ENCODE measurements at places on chromosomes 4 and X. TPM values are rescaled to one million over a fixed set of nuclear protein-coding genes. Genes with fewer than 3 reads are reported as not detected.

GRCh38 chrX:51144828-51145442 is 187.7 kb upstream of the NUDT10 start:
- DNase-seq = no peak

GRCh38 chr4:152635851-152636250 is 43.9 kb downstream of the TMEM154 start:
- DNase-seq = no peak

DNA sequence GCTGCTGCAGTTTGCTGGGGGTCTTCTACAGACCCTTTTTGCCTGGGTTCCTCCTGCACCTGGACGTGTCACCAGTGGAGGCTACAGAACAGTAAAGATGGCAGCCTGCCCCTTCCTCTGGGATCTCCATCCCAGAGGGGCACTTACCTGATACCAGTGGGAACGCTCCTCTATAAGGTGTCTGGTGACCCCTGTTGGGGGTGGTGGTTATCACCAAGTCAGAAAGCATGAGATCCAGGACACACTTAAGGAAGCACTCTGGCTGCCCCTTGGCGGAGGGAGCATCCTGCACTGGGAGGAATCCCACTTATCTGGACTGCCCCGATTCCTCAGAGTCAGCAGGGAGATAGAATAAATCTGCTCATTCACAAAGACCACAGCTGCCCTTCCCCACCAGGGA is 218.9 kb upstream of the GALNTL6 start:
- DNase-seq = no peak

DNA sequence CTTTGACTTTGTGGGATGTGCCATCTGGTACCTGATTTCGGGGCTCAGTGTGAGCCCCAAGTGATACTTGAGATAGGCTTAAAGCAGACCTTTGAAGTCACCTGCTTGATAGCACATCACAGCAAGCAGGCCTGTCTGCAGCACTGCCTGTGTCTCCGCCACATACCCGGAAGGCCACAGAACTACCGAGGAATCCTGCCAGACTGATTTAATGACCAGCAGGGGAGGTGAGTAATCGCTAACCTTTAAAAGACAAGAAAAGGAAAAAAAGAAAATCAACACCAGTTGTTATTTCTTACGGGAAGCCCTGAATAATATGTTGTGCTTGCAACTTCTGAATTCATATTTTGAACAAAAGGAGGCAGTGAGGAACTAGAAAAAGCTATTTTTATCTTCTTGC is 6.8 kb downstream of the PTCHD1 start:
- DNase-seq = no peak

- DNase-seq = no peak
Observed at GRCh38 chr4:129233691-129234090, 137.7 kb downstream of the C4orf33 start.

- DNase-seq = no peak
Observed at GRCh38 chrX:108323751-108324150, 114.5 kb downstream of the COL4A6 start.

- DNase-seq = no peak
Observed at GRCh38 chr4:140038031-140038533, 115.9 kb downstream of the MAML3 start.

- DNase-seq = no peak
Observed at GRCh38 chr4:93466446-93466845, 362.1 kb upstream of the ATOH1 start.

- DNase-seq = no peak
Observed at GRCh38 chr4:3436048-3436797, 5.5 kb upstream of the HGFAC start.

- no peak for DNase-seq
Observed at GRCh38 chr4:184368731-184369130, 105.6 kb downstream of the IRF2 start.

DNA sequence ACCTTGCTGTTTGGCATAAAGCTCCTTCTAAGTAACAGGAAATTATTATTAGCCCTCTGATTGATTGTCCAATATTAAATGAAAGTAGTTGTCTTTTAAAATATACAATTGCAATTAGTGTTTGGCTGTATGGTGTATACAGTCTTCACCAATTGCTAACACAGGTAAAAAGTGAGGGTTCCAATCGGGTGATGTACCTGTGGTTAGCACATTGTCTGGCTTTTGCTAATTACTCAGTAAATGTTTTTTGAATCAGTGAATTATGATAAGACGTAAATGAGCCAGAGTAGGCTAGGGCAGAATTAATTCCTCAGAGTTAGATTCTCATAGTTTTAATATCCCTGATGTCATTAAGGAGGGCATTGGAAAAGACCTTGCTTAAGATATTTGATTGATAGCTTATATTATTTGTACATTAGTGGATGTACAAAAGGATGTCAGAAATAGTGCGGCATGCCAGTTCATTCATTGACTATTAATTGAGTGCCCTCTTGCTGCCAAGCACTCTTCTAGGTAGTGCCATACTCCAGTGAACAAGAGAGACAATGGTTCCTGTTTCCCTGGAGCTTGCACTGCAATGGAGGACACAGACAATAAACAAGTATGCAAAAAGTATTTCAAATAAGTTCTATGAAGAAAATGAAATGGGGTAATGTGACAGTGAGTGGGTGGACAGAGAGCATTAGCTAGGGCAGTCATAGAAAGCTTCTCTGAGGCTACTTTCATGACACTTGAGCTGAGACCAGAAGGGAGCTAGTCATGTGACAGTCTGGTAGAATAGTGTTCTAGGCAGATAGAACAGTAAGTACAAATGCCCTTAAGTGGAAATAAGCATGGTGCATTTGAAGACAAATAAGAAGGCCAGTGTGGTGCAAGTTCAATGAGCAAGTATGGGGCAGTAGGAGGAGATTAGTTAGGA is 205.9 kb upstream of the CASK start:
- DNase-seq = no peak

- no peak for DNase-seq
Observed at GRCh38 chr4:77817304-77818072, 1.7 kb downstream of the CNOT6L start.

DNA sequence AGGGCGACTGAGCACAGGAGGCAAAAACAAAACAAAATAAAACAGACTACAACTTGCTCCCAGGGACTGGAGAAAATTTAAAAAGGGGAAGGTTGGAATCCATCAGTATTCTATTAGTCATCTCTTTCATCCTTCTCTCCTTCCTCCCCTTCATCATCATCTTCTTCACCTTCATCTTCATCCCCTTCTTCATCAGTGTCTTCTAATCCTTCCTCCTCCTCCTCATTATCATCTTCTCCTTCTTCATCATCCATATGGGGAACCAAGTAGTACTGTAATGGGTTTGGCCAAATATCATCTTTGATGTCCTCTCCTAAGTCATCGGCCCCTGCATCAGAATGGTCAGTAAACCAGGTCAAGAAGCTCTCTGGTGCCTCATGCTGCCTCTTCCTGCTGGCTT is 6.9 kb upstream of the MCUB start:
- no peak for DNase-seq

GRCh38 chr4:60259781-60260180 is 940.3 kb upstream of the ADGRL3 start:
- no peak for DNase-seq

DNA sequence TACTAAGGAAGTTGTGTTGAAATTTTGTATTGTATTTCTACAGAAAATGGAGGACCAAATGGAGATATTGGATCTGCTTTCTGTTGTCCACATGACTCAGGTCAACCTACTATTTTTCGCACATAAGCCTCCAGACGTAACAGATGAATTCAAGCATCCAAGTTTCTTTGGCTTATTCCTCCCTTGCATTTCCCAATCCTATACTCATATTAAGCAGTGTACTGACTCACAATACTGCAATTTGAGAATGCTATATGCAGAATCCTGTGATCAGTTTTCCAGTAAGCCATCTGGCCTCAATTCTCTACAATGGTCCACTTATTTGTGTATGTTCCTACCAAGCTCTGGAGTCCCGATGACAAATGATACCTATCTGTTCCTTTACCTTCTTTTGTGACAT is 75.7 kb downstream of the ASB9 start:
- DNase-seq = no peak

DNA sequence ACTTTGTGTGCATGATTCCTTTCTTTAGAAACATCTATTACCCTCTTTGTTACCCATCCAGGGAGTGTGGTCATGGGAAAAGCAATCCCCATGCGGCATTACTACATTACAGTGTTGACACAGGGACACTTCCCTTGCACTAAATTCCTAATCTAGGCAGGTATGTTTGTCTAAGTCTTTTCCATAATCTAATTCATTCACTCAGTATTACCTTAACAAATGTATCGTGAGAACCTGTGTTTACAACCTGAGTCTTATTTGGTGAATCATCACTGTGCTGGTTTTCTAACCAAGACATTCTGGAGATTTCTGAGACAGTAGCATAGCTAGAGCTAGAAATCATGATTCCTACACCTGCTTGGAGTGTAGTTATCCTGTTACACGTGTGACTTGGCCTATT is 326.8 kb downstream of the BMPR1B start:
- no peak for DNase-seq

DNA sequence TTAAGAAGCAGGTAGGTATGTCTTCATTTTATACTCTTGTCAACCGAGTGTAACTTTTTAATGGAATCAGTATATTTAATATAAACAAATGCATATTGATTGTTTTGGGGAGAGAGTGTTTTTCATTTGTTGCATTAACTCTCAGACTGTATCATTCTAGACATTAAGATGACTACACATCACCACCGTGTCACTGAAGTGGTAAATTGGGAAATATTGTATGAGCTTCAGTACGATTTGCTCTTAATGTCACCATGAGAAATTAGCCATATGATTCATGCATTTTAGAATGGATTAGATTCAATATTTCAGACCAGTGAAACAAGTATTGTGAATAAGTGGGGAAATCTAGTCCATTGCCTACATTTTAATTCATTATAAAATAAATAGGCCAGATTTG is 9.7 kb upstream of the MFAP3L start:
- no peak for DNase-seq

GRCh38 chr4:26176598-26177149 is 144.1 kb upstream of the RBPJ start:
- DNase-seq = no peak

DNA sequence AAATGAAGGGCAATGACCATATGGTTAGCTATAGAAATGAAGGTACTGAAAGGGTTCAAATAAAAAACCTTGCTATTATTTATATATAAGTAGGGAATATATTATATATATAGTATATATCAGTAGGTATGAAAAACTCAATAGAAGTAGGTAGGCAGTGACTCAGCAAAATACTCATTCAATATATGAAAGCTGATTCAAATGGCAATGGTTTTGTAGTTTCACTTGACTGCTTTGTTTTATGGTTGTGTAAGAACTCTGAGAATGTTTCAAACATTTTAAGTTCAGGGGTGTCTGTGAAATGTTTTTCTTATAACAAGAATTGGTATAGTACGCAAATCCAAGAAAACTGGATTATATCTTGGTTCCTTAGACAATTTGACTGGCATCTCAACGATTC is 4.1 kb downstream of the ZNF280C start:
- DNase-seq = no peak

DNA sequence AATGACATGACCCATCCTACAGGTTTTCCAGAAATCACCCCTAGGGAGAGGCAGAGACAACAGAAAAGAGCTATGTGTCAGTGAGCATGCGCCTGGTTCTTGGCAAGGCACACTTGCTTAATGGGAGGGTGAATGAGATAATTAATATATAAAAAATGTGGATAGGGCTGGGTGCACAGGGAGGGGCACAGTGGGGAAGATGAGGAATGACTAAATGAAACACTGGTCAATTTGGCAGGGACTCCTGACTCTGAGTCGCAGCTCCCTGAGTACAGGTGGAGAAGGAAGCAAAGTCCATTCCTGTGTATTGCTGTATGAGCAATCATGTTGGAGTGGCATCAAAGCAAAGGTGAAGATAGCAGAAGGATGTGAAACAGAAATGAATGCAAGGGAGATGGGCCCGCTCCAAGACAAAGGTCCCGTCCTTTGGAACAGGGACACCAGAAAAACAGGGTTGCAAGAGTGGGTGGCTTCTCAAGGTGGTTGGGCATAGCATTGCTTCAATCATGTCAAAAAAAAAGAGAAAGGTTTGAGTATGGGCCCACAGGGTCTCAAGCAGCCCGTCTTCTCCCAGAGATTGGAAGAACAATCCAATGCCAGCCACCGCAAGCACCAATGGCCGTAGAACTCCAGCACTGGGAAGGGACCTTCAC is 278.4 kb upstream of the AGTR2 start:
- DNase-seq = no peak

GRCh38 chrX:85922821-85923220 is 124.5 kb downstream of the CHM start:
- no peak for DNase-seq

- no peak for DNase-seq
Observed at GRCh38 chrX:44071847-44072551, 98.8 kb upstream of the NDP start.

- no peak for DNase-seq
Observed at GRCh38 chr4:122827879-122828601, 1.4 kb downstream of the FGF2 start.

- DNase-seq = no peak
Observed at GRCh38 chr4:146890301-146890700, 55.4 kb downstream of the TTC29 start.

GRCh38 chr4:144295286-144295995 is 154.9 kb upstream of the GYPA start:
- DNase-seq = no peak

EDA gene
- 3.1 TPM for total RNA-seq

P2RY10 gene
- total RNA-seq = 0.19 TPM

ASMT gene
- not detected for total RNA-seq

GAGE12J gene
- total RNA-seq = not detected

LRCH2 gene
- 2.6 TPM for total RNA-seq

ACOT9 gene
- total RNA-seq = 52.0 TPM

STX18 gene
- 24.1 TPM for total RNA-seq

PRR32 gene
- not detected for total RNA-seq

PDZD4 gene
- total RNA-seq = 2.5 TPM

CENPVL2 gene
- total RNA-seq = not detected

SERPINA7 gene
- not detected for total RNA-seq

GRIPAP1 gene
- total RNA-seq = 37.6 TPM

TMPRSS11B gene
- not detected for total RNA-seq

PHKA2 gene
- total RNA-seq = 22.4 TPM

SMR3B gene
- not detected for total RNA-seq

GABRG1 gene
- 0.16 TPM for total RNA-seq

QRFPR gene
- not detected for total RNA-seq

Measured in mesenteric fat pad (tissue), 1 donor.